NCI-H2029 (cell line): ENCODE measurements at places on chromosomes 7 and 10.
A peak's percentile ranks its signal among the peaks of the same experiment; 100 is the strongest.

DNA sequence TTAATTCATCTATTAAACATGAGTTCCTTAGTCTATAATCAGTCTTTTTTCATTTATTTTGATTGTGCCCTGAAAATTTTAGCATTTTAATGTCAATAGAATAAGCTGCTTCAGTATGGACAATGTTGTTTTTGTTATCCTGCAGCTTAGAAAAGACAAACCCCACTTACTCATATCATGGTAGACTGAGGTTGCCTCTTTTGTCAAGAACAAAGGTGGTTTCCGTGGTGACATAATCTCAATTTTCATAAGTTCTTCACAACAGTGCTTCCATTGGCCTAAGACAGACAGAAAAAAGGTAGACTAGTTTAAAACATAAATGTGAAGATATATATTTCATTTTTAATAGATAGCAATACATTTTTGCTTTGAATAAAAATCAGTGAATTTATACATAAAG, 69.1 kb downstream of the RTKN2 start:
- no peak for DNase-seq

GRCh38 chr7:46059308-46060020, 138.4 kb upstream of the IGFBP3 start:
- no peak for DNase-seq

GRCh38 chr7:104961821-104962220, 52.2 kb upstream of the KMT2E start:
- no peak for DNase-seq

GRCh38 chr7:2299870-2300512, 14.2 kb downstream of the SNX8 start:
- no peak for DNase-seq

GRCh38 chr7:140873434-140873833, 51.3 kb downstream of the BRAF start:
- DNase-seq, result no peak

- no peak for DNase-seq
These were observed 76.2 kb upstream of the PPP2R2D start for GRCh38 chr10:131824371-131825149.

GRCh38 chr7:3981281-3981680, 680.2 kb downstream of the SDK1 start:
- no peak for DNase-seq

GRCh38 chr7:76267107-76267893, 35.2 kb upstream of the HSPB1 start:
- DNase-seq, result no peak

- DNase-seq, result no peak
These were observed 558 bp downstream of the ARHGAP22 start for GRCh38 chr10:48604039-48604990.

GRCh38 chr7:79876848-79877252, 257.8 kb upstream of the GNAI1 start:
- no peak for DNase-seq

DNA sequence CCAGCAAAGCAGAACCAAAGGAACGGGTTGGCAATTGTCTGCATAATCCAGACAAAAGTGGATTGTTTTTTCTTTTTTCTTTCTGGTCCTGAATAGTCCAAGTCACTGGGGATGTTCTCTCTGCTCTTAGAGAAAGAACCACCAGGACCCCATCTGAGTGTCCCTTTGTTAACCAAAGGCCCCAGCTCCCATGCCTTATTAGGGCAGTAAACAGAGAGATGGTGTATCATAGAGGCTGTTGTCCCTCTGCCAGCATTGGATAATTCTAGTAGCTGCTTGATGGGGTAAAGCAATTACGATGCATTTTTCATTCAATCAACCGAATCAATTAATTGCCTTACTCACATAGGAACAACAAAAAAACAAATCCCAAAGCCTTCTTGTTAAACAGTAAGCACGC, 213.0 kb downstream of the BUB3 start:
- DNase-seq, result no peak

DNA sequence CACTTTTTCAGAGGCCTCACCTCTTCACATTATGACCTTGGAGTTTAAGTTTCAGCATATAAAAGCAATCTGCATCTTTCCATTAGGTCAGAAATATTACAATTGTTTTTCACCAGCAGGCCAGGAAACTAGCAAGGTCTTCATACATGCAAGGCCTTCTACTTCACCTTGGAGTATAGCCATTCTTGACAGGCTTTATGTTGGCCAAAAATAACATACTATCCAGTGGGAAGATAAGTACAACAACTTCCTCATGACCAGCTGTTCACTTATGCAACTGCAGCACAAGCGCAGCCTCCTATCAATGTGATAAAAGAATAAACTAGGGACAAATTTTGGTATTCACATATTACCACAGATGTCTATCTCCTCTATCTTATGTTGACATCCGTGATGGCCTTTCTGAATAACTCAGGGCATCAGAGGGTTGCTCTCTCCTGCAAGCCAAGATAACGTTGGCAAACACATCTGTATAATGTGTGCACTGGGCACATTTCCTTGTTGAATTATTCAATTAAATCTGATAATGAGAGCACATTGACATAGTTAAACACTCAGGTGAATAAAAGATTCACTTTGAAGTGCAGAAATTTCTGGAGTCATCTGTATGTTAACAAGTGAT, 239.8 kb downstream of the FZD1 start:
- peak; percentile 78 for DNase-seq

GRCh38 chr7:96320442-96320841, 1.5 kb downstream of the SLC25A13 start:
- DNase-seq, result no peak

GRCh38 chr10:34223658-34224057, 591.4 kb downstream of the PARD3 start:
- DNase-seq, result no peak

DNA sequence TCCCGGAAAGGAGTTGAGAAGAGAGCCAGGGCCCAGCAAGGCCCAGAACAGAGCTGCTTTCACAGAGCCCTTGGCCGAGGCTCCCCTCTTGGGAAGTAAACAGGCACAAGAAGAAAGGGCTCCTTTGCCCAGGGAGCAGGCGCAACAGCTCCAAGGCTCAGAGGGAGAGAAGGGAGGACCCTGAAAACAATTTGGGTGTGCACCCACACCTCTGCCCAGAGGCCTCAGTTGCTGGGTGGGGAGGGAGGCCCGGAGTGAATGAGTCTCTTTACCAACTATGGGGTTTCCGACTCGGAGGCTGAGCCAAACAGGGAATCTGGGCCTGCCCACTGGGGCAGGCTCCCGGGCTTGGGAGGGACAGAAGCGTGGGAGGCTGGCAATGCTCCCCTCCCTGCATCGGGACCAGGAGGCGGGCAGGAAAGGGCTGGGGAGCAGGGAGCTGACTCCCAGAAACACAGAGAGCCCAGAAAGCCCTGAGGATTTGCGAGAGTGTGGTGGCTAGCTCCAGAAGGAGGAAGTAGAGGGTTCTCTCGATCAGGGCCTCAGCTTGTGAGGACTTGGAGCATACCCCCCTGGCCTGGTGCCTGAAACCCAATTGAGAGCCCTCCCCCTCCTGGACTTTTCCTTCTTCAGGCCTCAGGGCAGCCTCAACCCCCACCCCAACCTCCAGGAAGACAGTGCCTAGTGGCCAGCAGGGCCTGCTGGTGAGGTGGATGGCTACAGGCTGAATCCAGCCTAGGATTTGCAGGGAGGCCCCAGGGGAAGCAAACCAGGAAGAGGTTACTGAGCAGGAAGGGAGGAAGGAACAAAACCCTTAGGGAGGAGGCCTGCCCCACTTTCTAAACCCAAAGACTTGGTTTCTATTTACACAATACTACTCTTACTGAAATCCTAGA, 6.2 kb downstream of the C10orf105 start:
- DNase-seq, result no peak

DNA sequence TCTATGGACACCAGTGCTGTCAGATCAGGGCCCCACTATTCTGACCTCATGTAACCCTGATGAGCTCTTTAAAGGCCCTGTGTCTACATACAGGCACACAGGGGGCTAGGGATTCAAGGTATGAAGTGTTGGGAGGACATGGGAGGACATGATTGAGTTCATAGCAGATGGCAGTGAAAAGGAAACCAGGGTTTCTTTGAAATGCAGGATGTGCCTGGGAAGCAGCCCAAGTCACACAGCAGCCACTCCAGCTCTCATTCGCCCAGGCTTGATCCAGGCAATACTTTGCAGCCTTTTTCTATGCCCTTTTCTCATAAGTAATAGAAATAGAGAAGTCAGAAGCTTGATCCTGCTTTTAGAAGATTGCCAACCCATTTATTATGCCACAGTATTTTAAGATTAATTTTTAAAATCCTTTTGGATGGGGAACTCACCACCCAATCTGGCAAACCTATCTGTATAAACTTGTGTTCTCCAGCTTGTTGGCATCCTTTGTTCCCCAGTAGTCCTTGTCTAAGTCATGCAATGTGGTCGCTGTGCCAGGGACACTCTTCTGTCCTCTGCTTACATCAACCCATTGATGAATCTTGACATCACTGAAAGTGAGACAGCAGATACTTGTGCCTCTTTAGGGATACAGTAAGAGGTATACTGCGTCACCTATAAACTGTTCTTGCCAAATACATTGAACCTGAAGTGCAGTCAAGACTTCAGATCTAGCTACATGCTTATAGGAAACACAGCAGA, 95.0 kb downstream of the TAF3 start:
- no peak for DNase-seq

DNA sequence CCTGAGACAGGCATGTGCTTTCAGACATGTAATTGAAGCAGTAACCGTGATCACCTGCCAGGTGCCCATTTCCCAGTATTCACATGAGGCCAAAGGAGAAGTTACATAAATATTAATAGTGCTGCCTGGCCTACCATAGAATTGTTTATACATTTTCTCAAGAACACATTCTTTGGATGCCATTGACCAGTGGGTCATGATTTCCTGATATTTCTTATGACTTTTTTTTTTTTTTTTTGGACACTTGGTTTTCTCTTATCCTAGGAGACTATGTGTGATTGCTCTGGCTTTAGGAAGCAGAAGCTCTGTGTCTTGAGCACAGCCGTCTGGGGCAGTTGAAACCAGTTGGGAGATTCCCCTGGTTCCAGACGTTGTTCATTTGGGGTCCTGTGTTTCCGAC, 143.9 kb upstream of the NPS start:
- no peak for DNase-seq

GRCh38 chr7:70646536-70647248, 485.3 kb upstream of the GALNT17 start:
- DNase-seq, result no peak

GRCh38 chr10:124731551-124731950, 12.6 kb downstream of the FAM53B start:
- DNase-seq, result no peak

DNA sequence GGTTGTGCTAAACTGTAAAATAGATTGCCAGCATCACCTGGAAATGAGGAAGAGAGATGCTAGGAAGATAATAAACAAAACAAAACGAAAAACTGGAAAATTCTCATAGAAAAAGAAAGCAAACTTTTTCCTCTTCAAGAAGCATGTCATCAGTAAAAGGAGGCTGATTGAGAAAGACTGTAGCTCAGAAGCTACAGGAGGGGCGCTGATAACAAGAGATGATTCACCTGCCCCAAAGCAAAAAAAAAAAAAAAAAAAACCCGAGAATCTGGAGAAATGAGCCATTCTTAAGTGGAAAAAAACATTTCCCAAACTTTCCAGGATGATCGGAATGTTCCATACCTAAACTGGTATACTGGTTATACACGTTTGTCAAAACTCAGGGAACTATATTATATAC, 130.5 kb upstream of the C1QL3 start:
- DNase-seq, result no peak

DNA sequence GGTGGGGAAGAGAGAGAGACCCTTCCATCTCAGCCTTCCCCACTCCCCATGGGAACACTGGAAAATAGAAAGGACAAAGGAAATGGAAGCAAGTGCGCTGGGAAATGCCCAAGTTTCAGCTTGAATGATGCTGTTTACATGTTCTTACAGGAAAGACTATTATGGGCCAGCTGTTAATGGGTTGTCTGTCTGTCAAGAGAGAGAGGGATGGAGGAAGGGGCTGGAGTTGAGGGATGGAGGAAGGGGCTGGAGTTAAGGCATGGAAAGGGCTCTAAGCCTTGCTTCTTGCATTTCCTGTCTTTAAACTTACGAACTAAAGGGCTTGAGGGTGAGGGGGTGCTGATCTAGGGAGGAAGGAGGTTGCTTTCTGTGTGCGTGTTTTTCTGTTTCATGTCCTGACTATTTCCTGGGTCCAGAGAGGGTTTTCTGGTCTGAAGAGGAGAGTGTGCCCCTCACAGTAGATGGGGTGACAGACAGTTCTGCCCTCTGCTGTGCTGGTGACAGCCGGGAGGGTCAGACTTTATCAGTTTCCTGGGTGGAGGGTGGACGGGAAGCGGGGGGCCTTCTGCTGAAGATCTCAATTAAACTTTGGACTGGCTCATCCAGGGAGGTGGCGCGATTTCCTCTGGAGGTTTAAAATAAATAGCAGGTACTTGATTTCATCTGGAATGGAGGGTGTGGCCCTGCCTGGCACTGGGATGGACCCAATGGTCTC, 30.5 kb downstream of the GRK5 start:
- no peak for DNase-seq

DNA sequence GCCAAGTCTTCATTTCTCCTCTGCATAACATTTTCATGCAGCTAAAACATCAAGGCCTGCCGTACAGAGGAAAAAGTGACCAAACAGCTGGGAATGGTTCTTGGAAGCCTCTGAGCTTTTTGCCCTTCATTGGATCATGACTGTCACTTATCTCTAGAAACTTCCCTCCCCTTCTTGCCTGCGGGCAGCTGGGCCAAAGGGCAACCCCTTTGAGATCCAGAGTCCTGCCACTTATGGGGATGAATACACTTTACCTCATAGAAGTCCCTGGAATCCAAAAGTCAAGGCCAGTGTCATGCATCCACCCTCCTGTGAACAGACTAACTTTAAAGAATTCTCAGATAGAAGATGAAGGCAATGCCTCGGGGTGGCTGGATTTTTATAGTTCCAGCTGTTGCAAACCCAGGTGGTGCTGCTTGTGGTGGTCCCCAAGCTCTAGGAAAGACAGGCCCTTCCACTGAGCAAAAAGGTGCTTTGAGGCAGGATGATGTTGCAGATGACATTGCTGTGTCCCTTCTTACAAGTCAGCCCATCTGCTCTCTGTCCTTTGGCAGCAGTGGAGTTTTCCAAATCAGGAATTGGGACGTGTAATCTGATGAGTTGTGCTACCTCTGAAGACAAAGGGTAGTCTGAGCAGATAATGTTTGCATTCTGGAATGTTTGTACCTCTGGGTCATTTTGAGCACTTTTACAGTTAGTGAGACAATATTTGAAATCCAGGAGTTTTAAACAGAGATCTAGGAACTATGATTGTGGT, 64.2 kb downstream of the LRMDA start:
- no peak for DNase-seq

GRCh38 chr7:106966121-106966520, 78.4 kb upstream of the PRKAR2B start:
- DNase-seq, result no peak

DNA sequence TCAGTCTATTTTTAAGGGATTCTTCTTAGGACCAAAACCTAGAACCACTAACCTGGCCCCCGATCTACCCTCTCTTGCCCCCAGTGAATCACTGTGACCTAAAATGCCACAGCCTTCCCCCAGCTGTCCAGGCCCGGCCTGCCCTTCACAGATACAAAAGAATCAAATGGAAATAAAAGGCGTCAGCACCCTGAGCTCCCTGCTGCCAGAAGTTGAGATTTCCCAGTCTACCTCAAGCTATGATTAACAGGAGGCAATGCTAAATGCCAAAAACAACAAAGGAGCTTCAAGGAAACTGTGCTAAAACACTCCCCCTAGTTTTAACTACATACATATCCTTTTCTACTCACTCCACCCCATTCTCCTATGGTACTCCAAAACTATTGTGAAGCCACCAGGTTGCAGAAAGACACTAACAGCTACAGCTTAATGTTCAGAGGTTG, 67.8 kb downstream of the GSAP start:
- no peak for DNase-seq

- no peak for DNase-seq
These were observed 268.5 kb upstream of the NPSR1 start for GRCh38 chr7:34389332-34390078.
